ENCODE measurements at places on chromosomes 4 and X.

DNA sequence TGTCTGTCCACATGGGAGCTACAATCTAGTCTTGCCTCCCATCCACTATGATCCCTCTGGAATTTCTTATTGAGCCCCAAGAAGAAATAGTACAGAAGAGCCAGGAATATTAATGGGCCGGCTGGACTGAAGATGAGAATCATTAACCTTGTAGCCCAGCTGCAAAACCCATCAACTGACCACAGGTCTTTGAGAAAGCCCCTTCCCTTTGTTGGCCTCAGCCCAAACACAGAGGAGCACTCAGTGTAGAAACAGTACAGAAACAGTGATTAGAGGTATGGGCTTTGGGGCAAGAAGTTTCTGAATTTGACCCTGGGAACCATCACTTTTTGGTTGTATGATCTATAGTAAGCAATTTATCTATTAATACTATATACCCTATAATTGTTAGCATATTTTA lies 76.8 kb upstream of the RAB40AL start:
- no peak for DNase-seq

- no peak for DNase-seq
These were observed 36.7 kb upstream of the MXD4 start for GRCh38 chr4:2298532-2298991.

DNA sequence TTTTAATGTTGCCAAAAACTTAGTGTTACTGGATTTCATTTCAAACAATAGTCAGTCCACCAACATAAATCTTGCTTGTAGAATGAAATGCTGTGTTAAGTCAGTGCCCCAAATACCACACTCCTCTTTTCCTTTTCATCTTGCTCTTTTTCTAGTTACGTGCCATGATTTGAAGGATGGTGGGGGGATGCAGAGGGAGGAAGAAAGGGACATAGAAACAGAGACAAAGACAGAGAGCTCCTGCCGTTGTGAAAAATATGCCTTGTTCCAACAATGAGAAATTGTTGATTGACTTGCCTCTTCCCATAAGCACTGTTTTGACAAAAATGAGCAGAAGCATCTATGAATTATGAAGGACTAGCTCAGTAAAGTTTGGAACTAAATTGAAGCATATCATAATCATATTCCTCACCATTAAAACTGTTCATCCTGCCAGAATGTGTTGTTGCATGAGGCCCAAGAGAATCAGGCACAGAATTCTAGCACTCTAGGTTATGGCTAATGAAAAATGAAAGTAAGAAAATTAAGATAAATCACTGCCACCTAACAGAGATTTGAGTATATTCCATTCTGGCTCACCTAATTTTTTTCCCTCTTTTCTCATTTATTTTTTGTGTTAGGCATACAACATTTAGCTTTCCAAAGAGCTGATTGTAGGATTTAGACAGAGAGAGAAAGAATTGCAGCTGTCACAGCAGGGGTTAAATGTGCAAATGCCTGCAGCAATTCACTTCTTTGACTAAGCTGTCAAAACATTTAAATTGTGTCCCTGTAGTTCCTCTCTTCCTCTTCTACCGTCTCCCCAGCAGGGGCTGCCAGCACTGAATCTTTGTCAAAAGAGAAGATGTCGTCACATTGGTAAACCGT lies 111.6 kb upstream of the PTPN13 start:
- peak; percentile 42 for DNase-seq

DNA sequence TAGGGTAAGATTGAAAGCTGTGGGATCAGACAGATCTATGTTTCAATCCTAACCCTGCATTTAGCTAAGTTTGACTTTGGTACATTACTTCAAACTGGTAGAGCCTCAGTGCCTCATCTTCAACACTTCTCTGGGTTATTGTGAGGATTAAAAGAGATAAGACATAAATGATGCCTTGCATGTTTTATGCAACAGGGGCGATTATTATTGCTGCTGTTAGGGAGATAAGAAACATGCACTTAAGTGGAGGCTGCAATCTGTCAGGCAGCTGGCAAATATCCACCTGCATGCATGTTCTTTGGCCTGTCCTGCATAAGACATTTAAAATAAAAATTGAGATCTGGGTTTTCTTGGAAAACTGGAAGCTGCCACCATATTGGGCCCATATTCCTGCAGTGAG lies 24.6 kb downstream of the UNC5C start:
- no peak for DNase-seq

DNA sequence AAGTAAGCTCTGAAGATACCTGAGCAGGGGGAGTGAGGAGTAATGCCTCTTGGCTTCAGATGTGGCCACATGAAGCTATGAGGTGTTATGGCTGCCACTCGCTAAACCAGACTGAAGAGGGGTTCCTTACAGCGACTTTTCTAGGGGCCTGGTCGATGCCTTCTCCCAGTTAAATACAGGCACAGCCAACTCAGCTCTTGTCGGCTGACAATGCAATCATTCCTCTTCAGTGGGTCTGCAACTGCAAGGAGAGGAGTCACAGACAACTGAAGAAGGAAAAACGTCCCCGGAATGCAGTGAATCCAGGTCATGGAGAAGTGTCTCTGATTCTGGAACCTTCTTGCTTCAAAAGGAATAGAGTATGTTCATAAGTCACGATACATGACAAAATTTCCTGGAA lies 106.4 kb downstream of the RNF150 start:
- DNase-seq, result no peak

GRCh38 chr4:9880406-9881197 lies 99.2 kb downstream of the DRD5 start:
- no peak for DNase-seq

GRCh38 chrX:97260679-97261078 lies 377.0 kb downstream of the RPA4 start:
- DNase-seq, result no peak

- no peak for DNase-seq
These were observed 5.4 kb upstream of the LSM6 start for GRCh38 chr4:146170149-146170548.

Measured in DND-41 (cell line).